ENCODE measurements at places on chromosomes 12 and 14.

DNA sequence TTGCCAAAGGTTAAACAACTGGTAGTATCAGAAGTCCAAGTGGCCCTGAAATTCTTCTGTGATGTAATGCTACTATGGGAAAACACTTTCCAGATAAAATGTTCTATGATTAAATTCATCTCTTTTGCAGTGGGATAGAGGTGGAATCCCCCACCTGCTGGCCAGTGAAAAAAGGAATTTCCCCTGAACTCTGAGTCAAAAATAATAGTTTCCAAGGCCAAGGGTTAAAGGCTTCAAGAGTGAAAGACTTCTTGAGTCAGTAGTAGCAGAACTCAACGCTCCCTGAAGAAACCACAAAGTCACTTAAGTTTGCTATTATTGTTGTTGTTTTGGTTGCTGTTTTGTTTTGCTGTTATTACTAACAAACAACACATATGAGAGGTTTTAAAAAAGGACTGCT, 330.8 kb downstream of the SOX5 start:
- no peak for DNase-seq

DNA sequence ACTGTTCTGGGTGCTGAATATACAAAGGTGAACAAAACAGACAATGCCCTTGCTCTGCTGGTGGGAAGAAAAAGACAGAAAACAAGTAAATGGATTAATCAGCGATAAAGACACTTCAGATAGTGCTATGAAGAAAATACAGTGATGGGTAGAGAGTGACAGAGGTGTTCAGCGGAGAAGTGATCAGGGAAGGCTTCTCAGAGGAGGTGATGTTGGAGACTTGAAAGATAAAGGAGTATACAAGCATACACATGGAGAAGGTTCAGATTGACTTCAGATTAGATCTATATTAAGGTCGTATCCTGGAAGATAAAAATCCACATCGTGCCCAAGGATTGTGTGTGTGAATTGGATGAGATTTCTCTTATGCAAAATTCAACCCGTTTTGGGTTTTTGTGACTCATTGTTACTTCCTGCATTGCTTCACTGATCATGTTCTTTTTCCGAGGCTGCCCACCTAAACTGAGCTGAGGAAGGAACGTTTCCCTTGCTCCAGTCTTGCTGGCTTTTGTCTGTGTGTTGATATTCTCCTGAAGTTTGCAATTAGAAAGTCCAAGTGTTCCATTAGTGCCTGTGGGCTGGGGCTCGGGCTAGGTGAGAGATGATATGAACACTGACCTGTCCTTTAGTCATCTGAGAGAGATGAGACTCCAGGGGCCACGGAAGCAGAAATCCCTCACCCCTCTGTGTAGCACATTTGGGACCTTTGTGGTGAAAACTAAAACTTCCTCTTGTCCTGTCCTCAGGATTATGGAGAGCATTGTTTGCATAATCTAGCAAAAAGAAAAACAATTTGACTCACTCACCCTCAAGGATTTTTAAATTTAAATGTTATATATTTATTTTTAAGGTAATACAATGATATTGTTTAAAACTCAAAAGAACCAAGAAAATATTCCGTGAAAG, 27.6 kb downstream of the PLXNC1 start:
- no peak for DNase-seq

- DNase-seq: no peak
These were observed 230.2 kb upstream of the RGS6 start for GRCh38 chr14:71701990-71702389.

DNA sequence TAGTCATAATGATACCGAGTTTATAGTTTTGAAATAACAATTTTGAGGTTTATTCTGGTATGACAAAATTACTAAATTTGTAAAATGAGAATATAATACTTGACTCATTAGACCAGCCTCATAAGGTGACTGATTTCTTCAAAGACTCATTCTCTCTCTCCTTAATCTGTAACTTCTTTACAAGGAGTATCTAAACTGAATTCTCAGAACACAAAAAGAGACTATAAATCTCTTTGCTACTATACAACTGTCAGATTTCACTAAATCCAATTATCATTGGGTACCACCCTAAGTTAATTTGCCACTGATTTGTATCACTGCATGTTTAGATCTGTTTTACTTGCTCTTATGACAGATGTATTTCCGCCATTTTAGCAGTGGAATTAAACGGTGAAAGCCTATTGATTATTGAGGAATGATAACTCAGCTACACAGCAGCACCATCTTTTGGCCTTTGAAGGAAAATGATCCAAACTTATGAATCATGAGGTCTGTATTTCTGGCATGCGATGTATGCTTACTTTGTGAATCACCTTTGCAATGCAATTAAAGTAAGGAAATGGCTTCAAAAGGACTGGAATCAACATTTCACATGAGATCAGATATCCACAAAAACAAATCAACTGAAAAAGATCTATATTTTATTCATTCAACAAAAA, 161.2 kb downstream of the RERGL start:
- peak; percentile 62 for DNase-seq

DNA sequence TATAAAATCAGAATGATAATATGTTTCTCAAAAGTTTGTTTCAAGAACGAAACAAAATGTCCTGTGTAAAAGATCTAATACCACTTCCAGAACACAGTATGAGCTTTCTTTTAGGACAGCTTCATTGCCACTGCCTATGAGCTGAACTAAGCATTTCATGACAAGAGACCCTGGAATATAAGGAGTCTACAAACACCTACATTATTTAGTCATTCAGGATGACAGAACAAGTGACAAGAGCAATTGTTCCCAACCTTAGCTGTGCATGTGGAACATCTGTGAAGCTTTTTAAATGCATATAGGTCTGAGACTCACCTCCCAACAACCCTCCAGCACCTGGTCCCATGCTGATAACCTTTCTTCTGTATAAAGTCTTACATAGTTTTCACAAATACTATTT, 103.1 kb upstream of the GARIN6 start:
- DNase-seq: no peak

DNA sequence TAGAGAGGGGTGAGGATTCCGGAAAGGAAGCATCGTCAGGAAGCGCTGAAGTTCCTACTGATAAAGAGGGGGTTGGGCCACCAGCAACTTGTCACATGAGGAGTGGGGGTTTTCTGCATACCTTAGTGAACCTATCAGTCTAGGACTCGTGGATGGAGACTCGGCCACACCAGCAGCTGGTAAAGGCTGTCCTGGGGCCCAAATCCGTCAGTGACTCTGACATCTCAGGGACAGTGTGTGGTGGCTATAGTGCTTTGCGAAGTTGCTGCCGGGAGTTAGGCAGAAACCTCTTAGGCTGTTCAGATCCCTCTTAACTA, 16.4 kb downstream of the RNASE2 start:
- DNase-seq: no peak

GRCh38 chr12:85029456-85029855, 6.6 kb downstream of the TSPAN19 start:
- DNase-seq: peak; percentile 69

DNA sequence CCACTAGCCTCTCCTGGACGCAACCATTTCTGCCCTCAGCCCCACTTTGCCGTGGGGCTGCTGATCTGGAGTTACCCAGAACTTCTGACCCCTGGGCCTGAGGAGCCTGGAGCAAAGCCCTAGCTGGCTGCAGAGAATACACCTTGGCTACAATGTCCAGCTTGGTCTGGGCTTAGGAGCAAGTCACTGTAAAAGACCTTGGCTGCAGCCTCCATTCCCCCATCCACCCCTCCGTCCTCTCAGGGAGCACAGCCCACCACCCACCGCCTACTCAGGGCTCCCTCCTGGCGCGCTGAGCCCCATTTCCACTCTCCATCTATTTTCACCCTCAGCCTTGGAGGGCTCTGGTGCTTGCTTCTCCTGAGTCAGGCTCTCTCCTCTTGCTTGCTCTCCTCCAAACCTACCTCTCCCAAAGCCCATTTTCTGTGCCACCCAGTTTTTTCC, 42.9 kb downstream of the ERH start:
- no peak for DNase-seq

DNA sequence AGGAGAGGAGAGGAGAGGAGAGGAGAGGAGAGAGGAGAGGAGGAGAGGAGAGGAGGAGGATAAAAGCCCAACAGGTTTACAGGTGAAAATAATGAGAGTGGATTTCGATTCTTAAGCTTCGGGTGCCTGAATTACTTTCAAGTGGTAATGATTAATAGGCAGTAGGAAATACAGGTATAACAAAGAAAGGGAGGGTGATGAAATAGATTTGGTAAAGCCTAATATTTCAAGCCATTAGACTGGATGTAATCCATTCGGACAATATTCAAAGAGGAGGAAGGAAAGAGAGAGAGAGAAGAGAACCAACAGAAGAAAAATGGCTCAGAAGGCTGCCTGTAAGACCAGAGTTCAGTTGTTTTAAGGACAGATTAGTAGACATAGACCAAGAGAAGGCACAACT, 76.6 kb downstream of the RASSF9 start:
- DNase-seq: no peak
